Fibroblast of skin of right quadriceps (primary cell): ENCODE measurements at places on chromosomes 3 and 15.

- DNase-seq, result no peak
These were observed 13.8 kb downstream of the CLRN1 start for GRCh38 chr3:150958683-150959082.

- DNase-seq, result no peak
These were observed 57.9 kb downstream of the STAG1 start for GRCh38 chr3:136694321-136694720.

DNA sequence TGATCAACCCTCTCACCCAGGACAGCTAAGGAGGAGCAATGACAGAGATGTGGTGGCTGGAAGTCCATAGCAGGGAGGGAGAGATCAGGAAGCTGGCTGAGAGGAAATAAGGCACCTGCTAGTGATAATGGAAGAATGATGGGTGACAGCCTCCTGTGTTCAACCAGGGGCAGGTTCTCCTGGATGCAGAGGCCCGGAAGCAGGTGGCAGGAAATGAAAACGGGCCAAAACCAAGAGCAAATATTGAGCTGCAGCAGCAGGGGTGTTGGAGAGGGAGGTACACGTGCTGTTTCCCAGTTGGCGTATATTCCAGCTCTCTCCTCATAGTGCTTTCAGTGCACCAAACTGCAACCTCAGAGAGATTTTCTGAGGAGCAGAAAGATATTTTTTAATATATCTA, 213.4 kb upstream of the TBL1XR1 start:
- no peak for DNase-seq

- no peak for DNase-seq
These were observed 93.2 kb downstream of the ANO10 start for GRCh38 chr3:43528498-43529099.

DNA sequence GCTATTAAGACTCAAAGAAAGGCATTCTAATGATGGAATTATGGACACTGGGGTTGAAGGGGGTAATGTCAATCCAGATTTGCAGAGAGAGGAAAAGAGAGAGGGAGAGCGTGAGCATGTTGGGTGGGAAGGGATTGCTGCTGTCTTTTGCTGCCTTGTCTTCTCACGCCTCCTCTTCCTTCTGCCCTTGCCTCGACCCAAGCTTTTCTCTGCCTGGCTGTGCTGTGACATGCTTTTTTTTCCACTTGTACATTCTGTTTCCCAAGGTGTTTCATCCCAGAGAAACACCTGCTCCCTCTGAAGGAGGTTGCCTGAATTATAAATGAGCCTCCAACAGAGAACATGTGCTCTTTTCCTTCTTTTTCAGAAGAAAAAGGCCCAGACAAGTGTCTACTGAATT, 80.3 kb downstream of the BDH1 start:
- DNase-seq, result no peak
